EH (cell line): ENCODE measurements at places on chromosomes 16 and 17.

DNA sequence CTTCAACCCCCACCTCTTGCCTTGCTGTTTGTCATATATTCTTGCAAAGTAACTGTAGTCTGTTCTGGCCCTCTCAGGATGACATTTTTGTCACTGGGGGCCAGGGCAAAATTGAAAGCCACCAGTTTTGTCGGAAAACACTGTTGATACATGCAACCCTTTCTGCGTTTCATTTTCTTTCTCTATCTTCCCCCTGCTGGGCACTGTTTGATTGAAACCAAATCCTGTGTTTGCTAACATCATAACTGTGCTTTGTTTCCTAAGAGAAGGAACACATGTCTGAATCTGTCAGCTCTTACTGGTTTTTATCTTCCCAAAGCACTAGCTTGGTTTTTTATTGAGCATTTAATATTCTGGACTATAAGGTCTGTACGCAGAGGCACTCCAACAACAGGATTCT is 11.7 kb upstream of the CPPED1 start:
- DNase-seq = peak; percentile 29

DNA sequence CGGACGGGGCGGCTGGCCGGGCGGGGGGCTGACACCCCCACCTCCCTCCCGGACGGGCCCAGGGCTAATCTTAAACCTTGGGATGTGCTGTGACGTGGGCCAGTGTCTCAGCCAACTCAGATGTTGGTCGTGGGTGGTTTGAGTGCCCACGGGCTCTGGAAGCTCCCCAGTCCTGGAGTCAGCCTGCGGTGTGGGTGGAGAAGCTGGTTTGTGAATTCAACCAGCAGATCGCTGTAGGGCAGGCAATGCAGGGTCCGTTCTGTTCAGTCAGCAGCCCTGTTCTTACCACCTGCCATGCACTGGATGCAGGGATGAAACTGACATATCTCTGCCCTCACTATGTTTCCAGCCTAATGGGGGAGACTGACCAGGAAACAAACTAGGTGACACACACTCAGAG is 8.0 kb upstream of the ZNF500 start:
- no peak for DNase-seq

- DNase-seq = peak; percentile 19
These were observed 48.8 kb downstream of the SDK2 start for GRCh38 chr17:73595479-73595878.

DNA sequence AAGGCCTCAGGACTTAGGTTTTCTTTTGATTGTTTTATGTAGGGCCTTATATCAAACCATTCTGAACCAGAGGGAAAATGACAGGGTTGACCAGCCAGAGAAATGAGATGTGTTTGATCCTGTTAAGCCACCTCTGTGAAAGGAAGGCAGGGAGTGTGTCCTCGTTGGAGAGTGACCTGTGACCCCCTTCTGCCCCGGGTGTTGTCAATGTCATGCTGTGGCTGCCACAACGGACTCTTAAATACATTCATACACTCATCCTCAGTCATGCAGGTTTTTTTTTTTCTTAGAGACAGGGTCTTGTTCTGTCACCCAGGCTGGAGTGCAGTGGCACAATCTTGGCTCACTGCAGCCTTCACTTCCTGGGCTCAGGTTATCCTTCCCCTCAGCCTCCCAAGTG is 6.1 kb downstream of the MYCBPAP start:
- no peak for DNase-seq

GRCh38 chr17:44279666-44280391 is 11.9 kb upstream of the SLC4A1 start:
- DNase-seq = peak; percentile 85

DNA sequence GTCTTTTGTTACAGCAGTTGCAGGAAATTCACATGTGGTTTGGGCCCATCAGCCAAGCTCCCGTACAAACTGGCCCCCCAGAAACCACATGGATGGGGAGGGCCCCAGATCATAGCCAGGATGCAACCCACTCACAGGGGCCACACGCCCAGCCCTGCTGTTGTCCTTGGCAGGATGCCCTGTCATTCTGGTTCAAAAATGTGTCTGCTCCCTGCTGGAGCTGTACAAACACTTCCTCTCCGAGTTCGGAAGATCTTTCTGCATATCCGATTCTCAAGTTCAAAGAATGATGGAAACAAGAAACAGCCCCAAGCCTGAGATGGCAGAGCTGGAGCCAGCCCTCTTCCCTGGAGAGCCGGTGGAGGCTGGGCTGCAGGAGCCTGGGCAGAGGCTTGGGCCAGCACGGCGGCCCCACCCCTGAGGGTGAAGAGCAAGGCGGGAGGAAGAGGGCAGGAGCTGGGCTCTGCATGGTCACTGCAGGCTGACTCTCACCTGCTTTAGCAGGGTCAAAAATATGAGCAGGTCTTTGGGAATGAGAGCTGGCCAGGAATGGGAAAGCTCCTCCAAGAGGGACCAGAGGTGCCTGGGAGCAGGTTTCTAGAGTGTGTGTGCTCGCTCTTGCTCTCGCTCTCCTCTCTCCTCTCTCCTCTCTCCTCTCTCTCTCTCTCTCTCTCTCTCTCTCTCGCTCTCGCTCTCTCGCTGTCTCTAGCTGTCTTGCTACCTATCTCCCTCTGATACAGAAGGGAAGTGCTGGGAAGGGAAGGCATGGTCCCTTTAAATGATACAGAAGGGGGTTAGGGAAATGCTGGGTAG is 34.7 kb upstream of the ENPP7 start:
- peak; percentile 48 for DNase-seq

DNA sequence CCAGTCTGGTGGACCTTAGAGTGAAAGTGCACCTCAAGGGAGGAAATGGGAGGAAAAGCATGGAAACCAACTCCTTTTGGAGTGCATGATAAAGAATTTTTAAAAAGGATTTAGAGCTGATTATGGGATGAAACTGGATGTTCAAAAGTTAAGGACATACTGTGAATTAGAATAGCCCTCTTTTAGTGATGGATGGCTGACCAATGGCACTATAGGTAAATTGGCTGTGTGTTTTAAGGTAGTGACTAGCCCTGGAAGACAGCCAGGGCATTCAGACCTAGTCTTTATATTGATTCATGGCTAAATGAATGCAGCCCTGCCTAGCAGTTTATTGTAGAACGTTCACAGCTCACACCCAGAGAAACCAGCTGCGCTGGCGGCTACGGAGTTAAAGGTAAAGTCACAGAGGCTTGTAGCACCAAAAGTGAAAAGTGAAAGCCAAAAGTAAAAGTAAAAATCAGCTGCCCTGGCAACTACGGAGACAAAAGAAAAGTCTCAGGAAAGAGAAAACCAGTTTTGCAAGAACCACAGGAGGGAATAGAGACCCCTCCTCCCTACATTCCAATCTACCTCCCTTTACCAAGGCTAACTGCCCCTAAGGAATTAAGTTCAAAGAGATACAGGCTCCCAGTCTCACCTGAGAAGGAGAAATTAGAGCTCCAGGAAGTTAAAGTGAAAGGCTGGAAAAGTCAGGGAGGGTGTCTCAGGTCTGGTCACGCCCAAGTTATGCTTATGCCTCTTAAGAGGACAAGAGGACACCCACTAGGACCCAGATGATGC is 21.8 kb downstream of the ACSM1 start:
- DNase-seq = peak; percentile 1

DNA sequence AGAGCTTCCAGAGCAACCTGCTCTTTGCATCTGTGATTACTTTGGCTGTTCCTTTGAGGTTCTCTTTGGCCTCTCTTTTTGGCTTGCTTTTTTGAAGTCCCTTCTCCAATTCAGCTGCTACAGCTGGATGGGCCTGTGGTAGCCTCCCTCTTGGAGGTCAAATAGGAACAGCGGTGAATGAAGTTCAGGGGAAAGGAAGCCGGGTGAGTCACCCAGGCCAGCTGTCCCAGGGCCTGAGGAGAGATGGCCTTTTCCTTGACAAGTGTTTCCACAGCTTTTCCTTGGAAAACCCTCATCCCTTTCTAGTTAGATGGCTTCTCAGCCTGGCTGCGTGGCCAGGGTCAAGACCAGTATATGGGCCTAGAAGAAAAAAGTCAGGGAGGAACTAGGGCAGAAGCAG is 103.1 kb downstream of the STX8 start:
- peak; percentile 62 for DNase-seq

DNA sequence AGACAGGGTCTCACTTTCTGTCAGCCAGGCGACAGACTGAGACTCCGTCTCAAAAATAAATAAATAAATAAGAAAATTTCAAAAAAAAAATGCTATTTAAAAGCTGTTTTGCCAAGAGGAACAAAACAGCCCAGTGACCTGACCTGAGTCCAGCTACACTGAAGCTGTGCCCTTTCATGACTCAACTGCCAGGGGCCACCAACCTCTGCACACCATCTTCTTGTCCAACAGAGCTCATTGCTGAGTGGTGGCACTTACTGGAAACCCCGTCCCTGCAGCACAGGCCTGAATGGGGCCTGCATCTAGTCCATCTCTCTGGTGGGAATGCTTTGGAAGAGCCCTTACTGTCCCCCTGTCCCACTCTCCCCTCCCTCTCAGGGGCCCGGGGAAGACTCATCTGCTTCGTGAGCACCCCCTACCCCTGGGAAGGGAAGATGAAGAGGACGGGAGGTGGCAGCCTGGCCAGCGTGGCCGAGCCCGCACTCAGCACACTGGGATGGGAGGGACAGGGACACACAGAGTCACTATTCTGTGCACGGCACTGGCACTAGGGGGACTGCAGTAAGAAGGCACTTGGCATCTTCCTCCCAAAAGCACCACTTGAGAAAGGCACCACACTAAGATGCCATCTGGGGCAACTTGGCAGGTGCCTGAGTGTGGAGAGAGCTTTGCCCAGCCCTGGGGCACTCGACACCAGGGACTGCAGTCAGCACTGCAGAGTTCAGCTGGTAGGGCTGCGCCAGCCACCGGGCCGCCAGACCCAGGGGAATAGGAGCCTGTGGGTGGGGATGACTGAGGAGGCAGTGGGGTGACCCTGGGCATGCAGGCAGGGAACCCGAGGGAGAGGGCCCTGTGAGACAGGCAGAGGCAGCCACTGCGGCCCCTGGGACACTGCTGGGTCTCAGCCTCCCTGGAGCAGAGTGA is 13.5 kb downstream of the FBXO31 start:
- DNase-seq = no peak

DNA sequence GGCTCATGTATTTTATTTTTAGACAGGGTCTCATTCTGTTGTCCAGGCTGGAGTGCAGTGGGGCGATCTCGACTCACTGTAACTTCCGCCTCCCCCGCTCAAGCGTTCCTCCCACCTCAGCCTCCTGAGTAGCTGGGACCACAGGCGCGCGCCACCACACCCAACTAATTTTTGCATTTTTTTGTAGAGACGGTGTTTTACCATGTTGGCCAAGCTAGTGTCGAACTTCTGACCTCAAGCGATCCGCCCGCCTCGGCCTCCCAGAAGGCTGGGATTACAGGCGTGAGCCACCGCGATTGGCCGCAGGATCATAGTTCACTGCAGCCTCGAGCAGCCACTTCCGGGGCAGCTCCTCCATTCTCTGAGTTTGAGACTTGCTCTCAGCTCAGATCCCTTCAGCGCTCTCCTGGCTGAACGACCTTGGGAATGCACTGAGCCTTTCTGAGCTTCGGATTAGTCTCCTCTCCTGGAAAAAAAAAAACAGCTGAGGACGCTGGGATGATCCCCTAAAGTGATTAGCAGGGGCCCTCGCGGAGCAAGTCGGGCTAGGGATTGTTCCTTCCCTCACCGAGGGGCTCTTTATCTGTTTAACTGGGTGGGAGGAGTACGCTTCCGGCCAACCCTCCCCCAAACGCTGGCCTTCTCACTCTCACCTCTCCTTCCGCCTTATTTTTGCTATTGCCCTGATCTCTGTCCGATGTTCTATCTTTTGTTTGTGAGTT is 1.1 kb upstream of the PKMYT1 start:
- DNase-seq = no peak

DNA sequence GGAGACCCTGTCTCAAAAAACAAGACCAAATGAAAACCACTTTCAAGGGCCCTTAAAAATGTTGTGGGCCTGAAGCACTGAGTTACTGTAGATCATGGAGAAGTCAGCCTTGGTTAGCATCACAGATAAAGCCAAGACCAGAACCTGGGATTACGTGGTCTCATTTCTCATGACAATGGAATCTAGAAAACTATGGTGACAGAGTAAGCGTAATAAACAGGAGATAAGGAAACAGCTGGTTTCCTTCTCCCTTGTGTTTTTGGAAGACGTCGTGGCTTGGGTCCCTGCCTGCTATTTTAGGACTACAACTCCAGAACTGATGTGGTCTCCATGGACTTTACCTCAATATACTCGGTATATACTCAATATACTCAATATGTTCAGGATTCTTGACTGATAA is 180.7 kb upstream of the ZFHX3 start:
- peak; percentile 85 for DNase-seq

GRCh38 chr16:25996052-25996451 is 304.3 kb downstream of the HS3ST4 start:
- DNase-seq = no peak

GRCh38 chr16:57711-58110 is 4.1 kb downstream of the SNRNP25 start:
- peak; percentile 25 for DNase-seq

DNA sequence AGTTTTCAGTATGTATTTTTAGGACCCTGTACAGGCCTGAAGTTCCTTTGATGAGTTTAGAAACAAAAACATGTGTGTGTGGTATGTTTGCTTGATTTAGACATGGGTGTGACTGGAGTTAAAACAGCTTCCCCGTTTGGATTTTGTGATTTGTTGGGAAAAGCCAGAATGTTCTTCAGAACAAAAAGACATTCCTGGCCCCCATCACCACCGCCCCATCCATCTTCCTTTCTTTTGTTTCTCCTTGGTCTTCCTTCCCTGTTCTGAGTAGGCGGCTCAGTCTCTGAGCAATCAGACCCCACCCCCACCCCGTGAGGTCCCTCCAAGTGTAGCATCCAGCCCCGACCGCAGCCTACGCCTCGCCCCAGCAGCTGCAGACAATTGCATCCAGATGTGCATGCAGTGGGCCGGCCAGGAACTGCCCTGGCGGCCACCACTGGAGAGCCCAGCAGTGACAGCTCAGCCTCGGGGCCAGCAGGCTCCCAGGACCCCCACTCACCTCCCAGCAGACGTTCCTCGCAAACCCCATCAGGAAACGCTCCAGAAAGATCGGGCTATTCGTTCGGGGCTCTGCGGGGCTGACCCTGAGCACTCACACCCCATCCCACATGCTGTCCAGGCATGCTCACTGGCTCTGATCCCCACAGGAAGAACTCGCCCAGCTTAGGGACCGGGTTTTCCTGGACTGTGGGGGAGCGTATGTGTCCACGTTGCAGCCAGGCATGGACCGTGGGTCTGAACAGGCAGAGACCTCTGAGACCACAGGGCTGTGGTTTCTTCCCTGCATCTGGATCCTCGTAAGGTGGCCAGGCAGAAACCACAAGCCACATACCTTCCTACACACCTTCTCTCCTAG is 99.8 kb upstream of the CDH5 start:
- peak; percentile 87 for DNase-seq

GRCh38 chr17:68207651-68208253 is 40.1 kb upstream of the AMZ2 start:
- no peak for DNase-seq

- DNase-seq = peak; percentile 7
These were observed 384.3 kb downstream of the CDH13 start for GRCh38 chr16:83010776-83011720.

DNA sequence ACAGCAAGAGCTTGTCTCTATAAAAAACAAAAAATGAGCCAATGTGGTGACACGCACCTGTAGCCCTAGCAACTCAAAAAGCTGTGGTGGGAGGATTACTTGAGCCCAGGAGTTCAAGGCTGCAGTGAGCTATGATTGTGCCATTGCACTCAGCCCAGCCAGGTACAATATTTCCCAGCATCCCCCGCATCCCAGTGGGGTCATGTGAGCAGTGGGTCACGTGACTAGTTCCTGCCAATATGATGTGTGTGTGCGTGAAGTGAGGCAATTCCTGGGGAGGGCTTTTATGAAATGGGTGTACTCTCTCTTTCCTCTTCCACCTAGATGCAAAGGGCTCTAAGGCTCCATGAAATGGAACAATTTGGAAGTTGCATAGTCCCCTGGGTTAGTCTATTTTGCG is 81.3 kb downstream of the GSG1L start:
- DNase-seq = no peak
